ENCODE measurements at places on chromosomes 16 and 17.
A peak's percentile ranks its signal among the peaks of the same experiment; 100 is the strongest.

DNA sequence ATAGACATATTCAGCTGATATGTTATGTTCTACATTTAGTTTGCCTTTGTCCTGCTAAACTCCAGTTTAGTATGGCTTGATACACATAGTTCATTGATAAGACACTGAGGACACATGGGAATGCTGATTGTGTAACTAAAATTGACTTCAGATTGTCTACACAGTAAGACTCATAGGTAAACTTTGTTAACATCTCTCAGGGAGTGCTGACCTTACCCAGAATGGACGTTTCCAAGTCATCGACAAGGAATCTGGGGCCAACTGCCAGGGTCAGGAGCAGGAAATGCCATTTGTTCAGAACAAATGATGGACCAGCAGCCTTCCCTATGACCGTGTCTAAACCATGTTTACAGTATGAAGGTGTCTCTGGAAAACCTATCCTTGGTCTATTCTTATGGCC lies 58.7 kb downstream of the DYNLRB2 start:
- DNase-seq = no peak

DNA sequence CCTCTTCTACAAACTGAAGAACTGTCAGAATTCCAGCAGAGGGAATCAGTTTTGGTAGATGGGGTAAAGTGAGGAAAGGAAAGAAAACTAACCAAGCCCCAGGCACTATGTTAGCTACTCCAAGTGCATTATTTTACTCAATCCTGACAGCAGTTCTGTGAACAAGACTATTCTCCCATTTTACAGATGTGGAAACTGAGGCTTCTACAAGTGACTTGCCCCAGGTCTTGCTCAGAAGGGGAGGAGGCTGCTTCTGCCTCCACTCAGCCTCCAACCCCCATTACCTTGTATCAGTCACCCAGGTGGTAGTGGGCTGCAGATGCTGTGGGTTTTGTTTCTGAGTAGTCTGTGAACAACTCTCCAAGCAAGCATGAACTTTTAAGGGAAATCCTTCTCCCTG lies 315.2 kb upstream of the MAF start:
- DNase-seq = no peak

GRCh38 chr17:80760511-80760911 lies 215.9 kb downstream of the RPTOR start:
- no peak for DNase-seq

- DNase-seq = no peak
Observed at GRCh38 chr17:5354886-5355415, 64.5 kb downstream of the NUP88 start.

- no peak for DNase-seq
Observed at GRCh38 chr17:58488428-58488890, 251 bp upstream of the HSF5 start.

DNA sequence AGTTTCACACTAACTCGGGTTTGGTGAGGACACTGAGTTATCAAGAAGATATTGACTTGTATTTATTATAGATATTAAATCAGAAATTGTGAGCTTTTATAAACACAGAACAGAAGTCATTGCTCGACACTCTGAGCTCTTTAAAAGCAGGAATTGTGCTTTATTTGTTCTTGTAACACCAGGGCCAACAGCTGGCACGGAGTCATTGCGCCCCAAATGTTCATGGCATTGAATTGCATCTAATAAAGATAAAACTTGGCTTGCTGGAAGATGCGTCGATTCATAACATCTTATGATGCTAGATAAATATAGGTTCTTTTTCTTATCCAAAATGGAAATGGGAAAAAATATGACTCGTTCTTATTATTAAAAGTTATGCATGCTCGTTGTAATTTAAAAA lies 11.8 kb upstream of the MLYCD start:
- no peak for DNase-seq

GRCh38 chr17:3497101-3497500 lies 21.3 kb downstream of the ASPA start:
- DNase-seq = no peak

- DNase-seq = no peak
Observed at GRCh38 chr16:12871784-12872183, 29.6 kb upstream of the SHISA9 start.

DNA sequence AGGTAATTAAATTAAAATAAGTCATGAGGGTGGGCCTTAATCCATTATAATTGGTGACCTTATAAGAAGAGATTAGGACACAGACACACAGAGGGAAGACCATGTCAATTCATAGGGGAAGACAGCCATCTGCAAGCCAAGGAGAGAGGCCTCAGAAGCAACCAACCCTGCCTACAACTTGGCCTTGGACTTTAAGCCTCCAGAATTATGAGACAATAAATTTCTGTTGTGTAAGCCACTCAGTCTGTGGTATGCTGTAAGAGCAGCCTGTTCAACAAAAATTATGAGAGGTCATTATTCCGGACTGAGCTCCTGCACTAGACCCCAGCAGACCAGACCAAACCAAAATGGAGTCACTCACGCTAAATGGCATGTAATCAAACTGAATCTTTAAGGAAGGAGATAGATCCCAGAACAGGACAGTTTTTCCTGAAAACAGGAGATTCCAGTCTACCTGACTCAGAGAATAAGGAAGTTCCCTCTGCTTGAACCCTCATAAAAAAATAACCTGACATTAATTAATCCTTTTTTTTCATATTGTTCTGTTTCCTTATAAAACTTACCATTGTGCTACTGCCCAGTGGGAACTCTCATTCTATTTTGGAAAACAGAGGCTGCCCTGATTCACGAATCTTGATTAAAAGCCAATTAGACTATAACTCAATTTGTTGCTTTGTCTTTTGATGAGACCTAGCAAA lies 74.3 kb downstream of the DNAH3 start:
- no peak for DNase-seq

- peak; percentile 39 for DNase-seq
Observed at GRCh38 chr16:17470908-17471718, at the start of gene XYLT1. XYLT1 (minus strand) TSS chr16:17470960; CDS start chr16:17470796, 164 bp downstream.

DNA sequence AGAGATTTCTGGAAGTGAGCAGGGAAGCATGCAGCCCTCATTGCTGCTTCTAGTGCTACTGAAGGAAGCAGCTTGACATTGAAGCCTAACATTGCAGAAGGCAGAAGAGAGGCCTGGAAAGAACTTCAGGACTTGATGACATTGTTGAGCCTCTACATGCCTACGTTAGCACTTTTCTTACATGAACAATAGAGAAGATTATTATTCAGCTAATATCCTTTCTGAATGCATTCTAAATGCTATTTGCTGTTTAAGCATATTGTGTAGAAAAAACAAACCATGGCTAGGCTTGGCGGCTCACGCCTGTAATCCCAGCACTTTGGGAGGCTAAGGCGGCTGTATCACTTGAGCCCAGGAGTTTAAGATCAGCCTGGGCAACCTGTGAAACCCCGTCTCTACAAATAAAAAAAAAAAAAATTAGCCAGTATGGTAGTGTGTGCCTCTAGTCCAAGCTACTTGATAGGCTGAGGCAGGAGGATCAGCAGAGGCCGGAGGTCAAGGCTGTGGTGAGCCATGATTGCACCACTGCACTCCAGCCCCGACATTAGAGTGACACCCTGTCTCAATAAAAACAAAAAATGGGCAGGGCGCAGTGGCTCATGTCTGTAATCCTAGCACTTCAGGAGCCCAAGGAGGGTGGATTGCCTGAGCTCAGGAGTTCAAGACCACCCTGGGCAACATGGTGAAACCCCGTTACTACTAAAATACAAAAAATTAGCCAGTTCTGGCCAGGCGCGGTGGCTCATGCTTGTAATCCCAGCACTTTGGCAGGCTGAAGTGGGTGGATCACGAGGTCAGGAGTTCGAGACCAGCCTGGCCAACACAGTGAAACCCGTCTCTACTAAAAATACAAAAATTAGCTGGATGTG lies 2.2 kb upstream of the AURKB start:
- DNase-seq = peak; percentile 58

- DNase-seq = no peak
Observed at GRCh38 chr16:72673118-72673517, 374.8 kb downstream of the ZFHX3 start.

Measured in posterior cingulate gyrus (tissue), 11 donors.